ENCODE measurements at places on chromosomes 13 and 19. TPM values are rescaled to one million over a fixed set of nuclear protein-coding genes. Genes with fewer than 3 reads are reported as not detected.

- no peak for DNase-seq
These were observed 1863.5 kb upstream of the PCDH20 start for GRCh38 chr13:63279136-63279535.

Gene FARSA
- total RNA-seq = 74.7 TPM

Gene LIM2
- not detected for total RNA-seq

DNA sequence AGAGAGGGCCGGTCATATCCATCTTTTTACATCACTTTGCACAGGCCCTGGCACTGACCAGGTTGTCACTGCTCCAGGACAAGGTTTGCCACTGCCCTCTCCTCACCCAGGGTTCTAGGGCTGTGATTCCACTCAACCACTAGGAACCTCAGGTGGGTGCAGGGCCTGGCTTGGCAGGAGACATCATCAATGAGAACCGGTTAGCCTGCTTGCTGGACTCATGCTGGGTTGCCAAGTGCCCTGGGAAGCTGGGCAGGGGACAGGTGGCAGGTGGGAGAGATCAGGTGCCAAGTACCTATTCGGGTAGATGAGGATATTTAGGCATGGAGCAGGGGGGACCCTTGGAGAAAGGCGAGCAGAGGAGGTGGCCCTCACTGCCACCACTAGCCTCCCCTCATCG, 4.2 kb upstream of the CERS4 start:
- DNase-seq = peak; percentile 41

Gene FGF14
- total RNA-seq = not detected

DNA sequence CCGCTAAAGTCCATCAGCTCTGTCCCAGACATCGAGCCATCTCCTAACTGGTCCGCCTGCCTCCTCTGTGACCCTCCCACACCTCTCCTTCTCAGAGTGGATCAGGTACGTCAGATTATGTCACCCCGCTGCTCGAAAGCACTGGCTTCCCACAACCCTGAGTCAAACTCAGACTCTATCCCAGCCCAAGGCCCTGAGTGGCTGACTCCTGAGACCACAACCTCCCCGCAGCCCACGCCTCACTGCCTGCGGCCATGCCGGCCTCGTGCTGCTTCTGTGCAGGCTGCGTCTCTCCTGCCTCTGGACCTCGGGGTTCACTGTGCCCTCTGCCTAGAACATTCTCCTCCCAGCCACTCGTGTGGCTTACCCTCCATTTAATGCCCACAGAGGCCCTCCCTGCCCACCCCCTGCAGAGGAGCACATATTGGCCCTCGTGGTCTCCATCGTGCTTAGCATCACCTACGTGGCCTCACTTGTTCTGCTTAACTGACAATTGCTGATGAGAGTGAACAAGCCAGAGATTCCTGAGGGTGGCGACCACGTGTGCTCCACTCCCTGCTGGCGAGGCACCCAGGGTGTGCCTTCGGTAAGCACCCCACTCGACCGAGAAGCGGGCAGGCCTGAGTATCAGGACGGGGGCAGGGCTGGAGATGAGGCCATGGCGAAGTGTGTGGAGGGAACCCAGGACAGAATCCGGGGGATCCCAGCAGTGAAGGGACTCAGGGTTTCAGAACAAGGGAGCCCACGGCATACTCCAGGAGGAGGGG, 13.5 kb upstream of the FKRP start:
- no peak for DNase-seq
